AG04450 (cell line): ENCODE measurements at places on chromosomes 7 and 10.

DNA sequence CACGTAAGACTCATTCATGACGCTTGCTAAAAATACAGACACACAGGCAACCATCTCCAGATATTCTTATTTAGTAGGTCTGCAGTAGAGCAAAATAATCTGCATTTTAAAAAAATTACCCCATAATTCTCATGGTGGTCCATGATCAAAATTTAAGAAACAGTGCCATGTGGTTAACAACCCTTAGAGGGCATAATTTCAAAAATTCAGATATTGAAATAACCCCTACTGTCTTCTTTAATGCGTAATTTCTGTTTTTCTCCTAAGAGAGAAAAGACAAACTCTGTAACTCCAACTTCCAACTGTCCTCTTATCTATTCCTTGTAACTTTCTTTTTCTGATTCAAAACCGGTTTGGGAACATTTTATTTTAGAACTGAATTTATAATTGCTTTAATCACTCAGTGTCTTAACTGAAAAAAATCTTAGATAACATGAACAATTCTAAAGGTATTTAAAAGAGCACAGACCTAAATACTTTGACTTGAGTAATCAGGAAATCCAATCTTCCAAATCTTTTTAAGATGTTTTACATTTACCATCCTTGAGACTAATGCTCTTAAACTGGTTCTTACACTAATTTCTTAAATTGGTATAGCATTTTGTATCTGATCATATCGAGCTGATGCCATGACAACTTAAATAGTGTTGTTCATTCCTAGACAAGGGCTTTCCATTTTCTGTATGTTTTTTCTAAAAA, 148.0 kb downstream of the GALNT11 start:
- no peak for DNase-seq

- no peak for DNase-seq
These were observed 86.8 kb downstream of the GPR158 start for GRCh38 chr10:25261558-25261957.

DNA sequence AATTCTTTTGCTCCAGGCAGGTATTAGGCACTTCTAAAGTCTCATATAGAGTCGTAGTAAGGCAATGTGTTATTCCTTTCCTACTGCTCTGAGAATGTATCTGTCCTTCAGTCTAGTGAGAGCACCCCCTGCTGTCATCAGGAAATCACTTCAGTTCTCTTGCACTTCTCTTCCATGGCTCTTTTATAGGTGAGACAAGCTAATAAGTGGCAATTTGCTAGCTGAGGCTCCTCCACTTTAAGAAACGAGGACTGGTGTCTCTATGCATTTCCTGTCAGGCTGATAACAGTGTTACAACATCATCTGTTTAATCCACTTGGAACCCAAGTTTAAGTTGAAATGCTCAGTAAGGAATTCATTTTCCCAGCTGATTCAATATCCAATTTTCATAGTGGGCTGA, 350.6 kb downstream of the TFEC start:
- no peak for DNase-seq

DNA sequence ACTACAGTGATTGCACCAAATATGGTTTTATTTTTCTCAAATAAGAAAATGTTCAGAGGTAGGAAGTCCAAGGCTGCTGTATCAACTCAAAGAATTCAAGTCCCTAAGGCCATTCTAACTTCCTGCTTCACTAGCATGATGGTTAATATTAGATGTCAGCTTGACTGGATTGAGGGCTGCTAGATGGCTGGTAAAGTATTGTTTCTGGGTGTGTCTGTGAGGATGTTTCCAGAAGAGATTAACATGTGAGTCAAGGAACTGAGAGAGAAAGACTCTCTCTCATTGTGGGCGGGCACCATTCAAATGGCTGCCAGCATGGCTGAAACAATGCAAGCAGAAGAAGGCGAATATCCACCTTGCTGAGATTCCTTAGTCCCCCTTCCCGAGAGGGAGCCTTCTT, 77.4 kb upstream of the NRBF2 start:
- DNase-seq = no peak
